MV-4-11 (cell line): ENCODE measurements at places on chromosomes 2 and 18.

DNA sequence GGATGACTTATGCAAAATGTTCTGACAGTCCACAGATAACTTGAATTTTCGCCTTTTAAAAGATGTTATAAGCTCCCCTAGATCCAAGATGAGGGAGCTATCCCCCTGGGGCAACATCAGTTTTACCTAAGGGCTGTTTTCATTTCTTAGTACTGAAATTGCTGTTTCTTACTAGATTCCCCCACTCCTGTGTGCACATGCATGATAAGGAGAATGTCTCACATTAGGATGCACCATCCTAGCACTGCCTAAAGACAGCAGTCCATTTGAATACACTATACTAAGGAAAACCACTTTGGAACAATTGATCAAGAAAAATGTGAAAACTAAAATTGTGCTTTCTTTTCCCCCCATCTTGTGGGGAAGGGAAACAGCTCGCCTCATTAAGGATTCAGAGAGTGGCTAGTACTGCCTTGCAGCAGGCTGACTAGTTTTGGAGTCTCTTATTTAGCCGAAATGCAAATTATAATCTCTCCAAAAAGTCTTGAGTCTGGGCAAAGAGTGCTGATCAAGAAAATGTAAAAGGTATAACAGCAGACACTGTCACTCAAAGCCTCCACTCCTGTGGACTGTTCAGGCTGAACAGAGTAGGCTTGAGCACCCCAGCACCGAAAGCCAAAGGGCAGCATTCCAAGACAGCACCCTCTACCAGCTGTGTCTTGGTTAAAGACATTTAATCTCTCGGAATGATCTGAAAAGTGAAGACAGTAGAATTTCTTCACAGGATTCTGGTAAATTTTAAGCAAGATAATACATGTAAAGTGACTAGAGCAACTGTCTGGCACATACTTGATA lies 65.0 kb downstream of the ZNF385B start:
- DNase-seq, result no peak

- peak; percentile 89 for DNase-seq
Observed at GRCh38 chr2:152089238-152089637, 9.6 kb downstream of the CACNB4 start.

- no peak for DNase-seq
Observed at GRCh38 chr2:150517951-150518680, 30.6 kb upstream of the RND3 start.

GRCh38 chr2:207883002-207883780 lies 113.5 kb upstream of the FZD5 start:
- DNase-seq, result peak; percentile 35

GRCh38 chr2:187129868-187130267 lies 280.9 kb upstream of the ZSWIM2 start:
- DNase-seq, result no peak

DNA sequence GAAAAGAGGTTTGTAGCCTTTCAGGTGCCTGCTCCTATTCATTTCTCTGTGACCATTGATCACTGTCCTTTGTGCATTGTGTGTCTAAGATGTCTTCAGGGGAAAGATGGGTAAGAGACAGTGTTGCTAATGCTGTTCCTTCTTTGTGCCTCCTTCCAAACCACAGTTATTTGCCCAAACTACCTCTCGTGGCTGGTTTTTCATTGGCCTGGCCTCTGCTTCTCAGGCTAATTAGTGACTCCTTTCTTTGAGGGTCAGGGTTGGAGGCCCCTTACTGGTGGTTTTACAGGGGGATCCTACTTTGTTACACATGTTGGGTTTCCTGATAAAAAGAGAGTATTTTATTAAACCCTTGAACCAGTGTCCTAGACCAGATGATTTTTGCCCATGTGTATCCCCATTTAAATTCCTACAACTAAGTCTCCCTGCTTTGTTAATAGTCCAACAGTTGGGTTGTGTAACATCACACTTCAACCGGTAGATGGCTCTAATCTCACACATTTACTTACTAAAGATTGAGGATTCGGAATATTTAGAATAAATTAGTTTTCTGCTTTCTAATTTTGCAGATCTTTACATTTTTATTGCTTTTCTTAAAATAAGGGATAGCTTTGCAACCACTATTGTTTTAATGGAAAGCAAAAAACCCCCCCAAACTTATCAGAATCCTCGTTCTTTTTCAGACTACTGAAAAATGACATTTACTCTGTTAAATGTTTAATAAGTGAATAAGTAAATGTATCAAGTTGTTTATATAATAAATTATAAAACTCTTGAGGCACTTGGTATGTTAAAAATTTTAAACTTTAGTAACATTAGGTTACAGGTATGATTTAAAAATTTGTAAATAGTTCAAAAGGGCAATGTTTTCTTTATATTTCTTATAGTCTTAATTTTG lies 2.4 kb downstream of the MARS2 start:
- DNase-seq, result peak; percentile 31

GRCh38 chr2:238493880-238494572 lies 67.3 kb downstream of the ASB1 start:
- no peak for DNase-seq

- DNase-seq, result no peak
Observed at GRCh38 chr2:225104321-225104720, 62.1 kb upstream of the DOCK10 start.

DNA sequence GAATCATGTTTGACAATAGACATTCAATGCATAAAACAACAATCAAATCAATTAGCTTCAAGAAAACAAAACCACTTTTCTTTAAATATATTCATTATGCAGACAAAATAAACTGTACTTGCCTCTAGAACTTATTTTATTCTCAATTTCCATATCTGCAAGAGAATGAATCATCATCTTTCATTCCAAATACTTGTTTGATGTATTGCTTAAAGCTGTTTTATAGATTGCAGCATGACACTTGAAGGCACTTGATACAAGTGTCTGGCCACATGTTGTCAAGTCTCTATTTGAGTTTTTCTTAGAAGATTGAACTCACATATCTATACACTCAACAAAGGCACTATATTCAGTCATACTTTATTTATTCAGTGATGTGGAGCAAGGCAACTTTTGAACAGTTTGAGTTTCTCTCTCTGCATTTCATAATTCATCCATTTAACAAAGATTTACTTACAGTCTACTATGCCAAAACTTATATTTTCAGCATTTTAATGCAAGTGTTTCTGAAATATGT lies 38.7 kb upstream of the DDX18 start:
- DNase-seq, result no peak

- no peak for DNase-seq
Observed at GRCh38 chr2:164873210-164873908, 31.7 kb upstream of the COBLL1 start.
